ENCODE measurements at places on chromosomes 12 and 14.
A peak's percentile ranks its signal among the peaks of the same experiment; 100 is the strongest.

- DNase-seq = no peak
Observed at GRCh38 chr14:63361790-63362189, 43.1 kb upstream of the GPHB5 start.

- no peak for DNase-seq
Observed at GRCh38 chr12:108814462-108815211, 42.7 kb downstream of the SSH1 start.

- DNase-seq = no peak
Observed at GRCh38 chr14:65349100-65349499, 63.4 kb upstream of the FUT8 start.

GRCh38 chr14:68616221-68616902 lies 176.5 kb downstream of the ZFP36L1 start:
- DNase-seq = no peak

DNA sequence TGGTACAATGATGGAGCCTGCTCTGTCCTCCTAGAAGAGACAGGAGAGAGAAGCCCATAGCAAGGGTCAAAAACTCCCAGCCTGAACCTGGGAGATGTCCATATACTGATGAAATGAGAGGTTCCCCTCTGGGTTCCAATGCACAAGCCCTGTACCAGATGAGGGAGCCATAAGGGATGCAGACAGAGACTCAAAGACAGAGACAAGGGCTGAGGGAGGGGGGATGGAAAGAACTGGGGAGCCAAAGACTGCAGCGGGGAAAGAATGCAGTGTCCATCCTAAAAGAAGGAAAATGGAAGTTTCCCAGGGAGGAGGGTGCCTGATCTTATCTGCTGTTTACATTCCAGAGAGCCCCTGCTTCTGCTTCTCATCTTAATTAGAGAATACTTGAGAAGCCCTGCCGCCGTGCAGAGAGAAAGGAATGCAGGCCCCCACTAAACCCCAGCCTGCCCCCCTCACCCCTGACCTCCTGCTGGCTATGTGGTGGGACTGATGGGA lies 27.7 kb downstream of the KRT18 start:
- DNase-seq = no peak

- DNase-seq = no peak
Observed at GRCh38 chr12:97414855-97415254, 47.7 kb upstream of the RMST start.

DNA sequence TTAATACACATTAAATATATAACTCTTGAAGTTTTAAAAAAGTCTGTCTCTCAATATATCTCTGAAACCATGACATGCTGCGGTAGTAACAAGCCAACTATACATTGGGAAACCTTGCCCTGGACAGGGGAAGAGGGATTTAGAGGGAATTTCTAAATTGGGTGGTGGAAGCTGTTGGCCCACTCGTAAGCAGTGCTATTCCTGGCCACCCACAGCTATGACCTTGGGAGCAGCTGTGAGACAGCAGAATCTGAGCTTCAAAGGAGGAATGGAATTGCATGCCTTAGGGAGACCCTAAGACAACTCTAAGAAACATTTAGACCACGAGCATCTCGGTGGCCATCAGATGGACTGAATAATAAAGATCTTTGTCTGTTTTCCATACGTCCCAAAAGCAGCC lies 15.8 kb upstream of the GCH1 start:
- no peak for DNase-seq

- no peak for DNase-seq
Observed at GRCh38 chr14:53621921-53622320, 334.7 kb downstream of the BMP4 start.

GRCh38 chr12:98437806-98438595 lies 77.4 kb upstream of the TMPO start:
- DNase-seq = no peak

DNA sequence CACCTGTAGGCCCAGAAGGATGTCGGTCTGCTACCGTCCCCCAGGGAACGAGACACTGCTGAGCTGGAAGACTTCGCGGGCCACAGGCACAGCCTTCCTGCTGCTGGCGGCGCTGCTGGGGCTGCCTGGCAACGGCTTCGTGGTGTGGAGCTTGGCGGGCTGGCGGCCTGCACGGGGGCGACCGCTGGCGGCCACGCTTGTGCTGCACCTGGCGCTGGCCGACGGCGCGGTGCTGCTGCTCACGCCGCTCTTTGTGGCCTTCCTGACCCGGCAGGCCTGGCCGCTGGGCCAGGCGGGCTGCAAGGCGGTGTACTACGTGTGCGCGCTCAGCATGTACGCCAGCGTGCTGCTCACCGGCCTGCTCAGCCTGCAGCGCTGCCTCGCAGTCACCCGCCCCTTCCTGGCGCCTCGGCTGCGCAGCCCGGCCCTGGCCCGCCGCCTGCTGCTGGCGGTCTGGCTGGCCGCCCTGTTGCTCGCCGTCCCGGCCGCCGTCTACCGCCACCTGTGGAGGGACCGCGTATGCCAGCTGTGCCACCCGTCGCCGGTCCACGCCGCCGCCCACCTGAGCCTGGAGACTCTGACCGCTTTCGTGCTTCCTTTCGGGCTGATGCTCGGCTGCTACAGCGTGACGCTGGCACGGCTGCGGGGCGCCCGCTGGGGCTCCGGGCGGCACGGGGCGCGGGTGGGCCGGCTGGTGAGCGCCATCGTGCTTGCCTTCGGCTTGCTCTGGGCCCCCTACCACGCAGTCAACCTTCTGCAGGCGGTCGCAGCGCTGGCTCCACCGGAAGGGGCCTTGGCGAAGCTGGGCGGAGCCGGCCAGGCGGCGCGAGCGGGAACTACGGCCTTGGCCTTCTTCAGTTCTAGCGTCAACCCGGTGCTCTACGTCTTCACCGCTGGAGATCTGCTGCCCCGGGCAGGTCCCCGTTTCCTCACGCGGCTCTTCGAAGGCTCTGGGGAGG lies at the start of gene LTB4R:
Gene LTB4R (plus strand): TSS at position 857 of the 959 bp plus-strand sequence. CDS start 4,150 bp downstream, outside the sequence.
- peak; percentile 65 for DNase-seq

DNA sequence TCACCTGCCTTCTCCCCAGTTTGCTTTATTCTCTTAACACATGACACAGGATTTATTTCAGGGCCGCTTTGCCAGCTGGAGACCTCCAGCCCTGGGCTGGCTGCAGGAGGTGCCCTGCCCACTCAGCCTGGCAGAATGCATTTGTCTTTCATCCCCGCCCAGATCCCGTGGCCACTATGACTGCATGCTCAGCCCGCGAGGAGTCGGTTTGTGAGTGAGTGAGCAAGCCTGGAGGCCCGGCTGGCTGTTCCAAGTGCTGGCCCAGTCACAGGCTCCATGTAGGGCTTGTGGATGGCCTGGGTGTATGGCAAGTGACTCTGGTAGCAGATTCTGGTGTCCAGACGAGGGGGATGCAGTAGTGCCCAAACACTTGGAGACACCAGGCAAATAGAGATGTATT lies 2.1 kb downstream of the TDP1 start:
- DNase-seq = no peak

- no peak for DNase-seq
Observed at GRCh38 chr12:2064071-2064507, 11.3 kb downstream of the CACNA1C start.

- no peak for DNase-seq
Observed at GRCh38 chr12:3335078-3335487, 155.9 kb upstream of the PRMT8 start.

DNA sequence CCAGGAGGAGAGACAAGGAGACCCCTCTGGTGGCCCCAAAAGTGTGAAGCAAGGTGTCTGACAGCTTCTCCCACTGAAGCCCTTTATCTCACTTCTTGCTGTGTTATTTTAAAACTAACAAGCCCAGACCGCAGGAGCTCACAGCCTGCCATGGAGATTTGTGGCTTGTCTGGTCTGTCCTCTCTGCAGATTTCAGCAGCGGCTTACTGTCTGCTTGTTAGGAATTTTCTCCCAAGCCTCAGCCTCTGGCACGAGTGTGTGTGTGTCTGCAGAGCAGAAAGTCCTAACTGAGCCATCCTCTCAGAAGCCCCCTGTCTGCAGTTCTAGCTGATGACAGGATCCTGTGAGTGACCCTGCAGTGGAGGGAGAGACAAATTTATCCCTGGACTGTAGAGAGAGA lies 87.9 kb upstream of the HSPB8 start:
- DNase-seq = no peak

DNA sequence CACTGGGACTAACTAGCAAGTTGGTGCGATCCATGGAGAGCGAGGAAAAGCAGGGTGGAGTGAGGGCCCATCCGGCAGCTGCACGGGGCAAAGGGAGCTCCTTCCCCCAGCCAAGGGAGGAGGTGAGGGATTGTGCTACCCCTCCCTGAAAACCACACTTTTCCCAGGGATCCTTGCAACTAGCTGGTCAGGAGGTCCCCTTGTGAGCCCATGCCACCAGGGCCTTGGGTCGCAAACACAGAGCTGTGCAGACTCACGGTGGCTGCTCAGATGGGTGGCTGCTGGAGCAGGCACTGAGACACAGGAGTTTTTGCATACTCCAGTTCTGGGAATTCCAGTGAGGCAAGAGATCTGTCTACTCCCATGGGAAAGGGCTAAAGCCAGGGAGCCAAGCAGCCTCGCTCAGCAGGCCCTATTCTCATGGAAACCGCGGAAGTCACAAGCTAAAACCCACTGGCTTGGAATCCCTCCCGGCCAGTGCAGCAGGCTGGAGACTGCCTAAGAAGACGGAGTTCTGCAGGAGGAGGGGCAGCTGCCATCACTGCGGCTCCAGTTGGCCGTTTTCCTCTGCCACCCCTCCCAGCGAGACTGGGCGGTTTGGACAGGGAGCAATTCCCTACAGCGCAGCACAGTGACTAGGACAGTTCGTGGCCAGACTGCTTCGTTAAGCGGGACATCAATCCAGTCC lies 10.9 kb upstream of the ZNF705A start:
- DNase-seq = no peak

Measured in activated CD4-positive, alpha-beta T cell treated with anti-CD3 and anti-CD28 coated beads, Interleukin-2, amount 50 U/mL, for 1 hour (primary cell).